ENCODE measurements at places on chromosomes 4 and X.

DNA sequence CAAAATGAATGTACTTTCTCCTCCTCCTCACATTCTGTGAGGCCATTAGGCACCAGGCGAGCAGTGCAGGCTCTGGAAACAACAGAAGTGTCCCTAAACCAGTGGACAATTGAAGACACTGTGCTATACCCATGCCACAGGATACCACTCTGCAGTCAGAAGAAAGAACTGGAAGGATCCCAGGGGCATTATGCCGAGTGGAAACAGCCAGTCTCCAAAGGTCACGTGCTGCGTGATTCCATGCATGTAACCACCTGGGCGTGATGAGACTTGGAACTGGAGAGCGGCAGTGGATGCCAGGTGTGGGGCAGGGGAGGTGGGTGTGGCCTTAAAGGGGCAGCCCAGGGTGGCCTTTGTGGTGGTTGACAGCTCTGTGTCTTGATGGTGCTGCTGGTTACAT lies 139.4 kb downstream of the EVC2 start:
- DNase-seq = no peak

DNA sequence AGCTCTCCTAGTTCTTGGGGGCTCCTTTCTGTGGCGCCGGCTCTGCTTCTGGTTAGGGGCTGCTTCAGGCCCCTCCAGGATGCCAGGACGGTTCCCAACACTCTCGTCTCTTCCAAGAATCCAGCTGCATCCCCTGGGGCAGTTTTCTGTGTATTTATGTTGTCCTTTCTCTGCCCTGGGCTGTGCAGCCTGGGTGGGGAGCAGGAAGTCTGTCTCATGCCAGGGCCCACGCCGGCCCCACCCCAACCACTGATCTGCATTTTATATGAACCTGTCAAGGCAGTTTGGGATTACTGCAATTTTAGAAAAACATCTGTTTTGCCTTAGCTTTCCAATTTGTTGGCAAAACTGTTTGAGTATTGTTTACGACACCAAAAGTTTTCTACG lies 14.6 kb downstream of the CTBP1 start:
- DNase-seq = no peak

DNA sequence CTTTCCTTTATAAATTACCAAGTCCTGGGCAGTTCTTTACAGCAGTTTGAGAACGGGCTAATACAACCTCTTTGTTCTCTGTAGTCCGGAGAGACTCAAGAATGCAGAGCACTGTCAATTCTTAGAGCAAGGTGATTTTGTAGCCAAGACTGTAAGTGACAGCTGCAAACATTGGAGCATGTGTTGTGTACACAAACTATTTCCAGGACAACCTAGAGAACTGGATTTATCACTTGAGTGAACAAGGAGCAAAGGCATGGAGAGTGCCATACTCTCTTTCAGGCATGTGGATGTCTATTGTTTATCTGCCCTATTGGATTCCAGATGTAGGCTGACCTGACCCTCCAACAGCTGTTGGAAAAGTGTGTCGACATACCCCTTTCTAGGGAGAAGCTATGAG lies 153.9 kb downstream of the SPANXN3 start:
- no peak for DNase-seq

DNA sequence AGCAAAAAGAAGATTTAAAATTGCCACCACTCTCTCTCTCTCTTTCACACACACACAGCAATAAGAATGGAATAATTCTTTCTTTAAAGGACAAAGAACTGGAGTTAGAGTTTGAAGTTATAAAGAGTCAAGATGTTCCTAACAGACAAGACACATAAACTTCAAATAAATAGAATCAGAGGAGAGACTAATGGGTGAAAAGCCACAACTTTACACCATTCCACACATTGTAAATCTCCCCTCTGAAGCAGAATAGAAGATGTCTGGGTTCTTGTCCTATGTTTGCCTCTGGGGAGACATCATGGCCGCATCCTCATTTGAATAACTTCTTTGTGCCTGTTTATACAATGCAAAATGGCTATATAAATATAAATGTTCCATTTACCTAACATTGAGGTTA lies 39.6 kb downstream of the SLC39A8 start:
- DNase-seq = no peak

DNA sequence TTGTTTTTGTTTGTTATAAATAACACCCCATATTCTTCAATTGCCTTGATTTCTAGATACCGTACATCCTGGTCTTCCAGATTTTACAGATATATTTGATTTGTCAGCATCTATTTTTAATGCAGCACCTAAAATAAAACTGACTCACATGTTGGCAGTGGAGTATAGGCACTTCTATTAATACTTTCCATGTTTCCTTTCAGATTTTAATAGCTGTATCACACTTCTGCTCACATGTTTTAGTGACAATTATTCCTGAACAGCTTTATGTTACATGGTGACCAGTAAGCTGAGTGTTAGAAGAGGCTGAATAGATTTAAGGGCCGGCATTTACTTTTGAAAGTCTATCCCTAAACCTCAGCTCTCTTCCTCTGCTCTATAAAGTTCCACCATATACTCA lies 46.1 kb downstream of the C4orf46 start:
- no peak for DNase-seq

DNA sequence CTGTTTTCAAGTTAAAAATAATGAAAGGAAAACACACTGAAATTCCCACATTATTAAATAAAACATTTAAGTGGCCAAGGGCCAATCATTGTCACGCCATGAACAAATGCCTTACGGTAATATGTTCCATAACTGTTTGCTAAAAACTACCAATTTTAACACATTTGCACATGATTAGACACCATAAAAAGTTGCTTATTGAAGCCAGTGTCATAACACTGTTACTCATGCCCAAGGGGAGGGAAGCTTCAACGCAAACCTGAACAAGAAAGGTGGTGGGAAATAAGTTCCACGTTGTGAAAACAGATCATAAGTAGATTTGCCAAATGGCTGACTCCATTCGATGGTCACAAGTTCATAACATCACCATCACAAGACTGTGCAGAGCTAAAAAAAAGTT lies 739.3 kb upstream of the FAM241A start:
- no peak for DNase-seq

GRCh38 chr4:143771269-143771668 lies 70.8 kb upstream of the FREM3 start:
- no peak for DNase-seq

DNA sequence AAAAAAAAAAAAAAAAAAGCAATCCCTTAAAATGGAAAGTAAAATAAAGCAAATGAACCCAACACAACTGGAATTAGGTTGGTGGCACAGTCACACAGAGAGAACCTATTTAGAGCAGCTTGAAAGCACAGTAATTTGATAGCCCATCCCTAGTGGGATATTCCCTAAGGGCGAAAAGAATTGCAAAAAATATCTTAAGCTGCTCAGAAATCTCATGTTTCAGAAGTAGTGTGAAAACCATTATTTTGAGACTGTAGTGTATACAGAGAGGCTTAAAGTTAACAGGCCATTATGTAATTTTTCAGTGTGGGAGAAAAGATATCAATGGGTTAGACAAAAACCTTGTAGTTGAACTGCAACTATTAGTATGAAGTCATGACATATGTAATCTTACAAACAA lies 40.0 kb upstream of the DHX15 start:
- no peak for DNase-seq

GRCh38 chr4:123524958-123525628 lies 128.5 kb downstream of the SPRY1 start:
- DNase-seq = no peak

GRCh38 chr4:2686379-2687265 lies 69.5 kb downstream of the TNIP2 start:
- no peak for DNase-seq

DNA sequence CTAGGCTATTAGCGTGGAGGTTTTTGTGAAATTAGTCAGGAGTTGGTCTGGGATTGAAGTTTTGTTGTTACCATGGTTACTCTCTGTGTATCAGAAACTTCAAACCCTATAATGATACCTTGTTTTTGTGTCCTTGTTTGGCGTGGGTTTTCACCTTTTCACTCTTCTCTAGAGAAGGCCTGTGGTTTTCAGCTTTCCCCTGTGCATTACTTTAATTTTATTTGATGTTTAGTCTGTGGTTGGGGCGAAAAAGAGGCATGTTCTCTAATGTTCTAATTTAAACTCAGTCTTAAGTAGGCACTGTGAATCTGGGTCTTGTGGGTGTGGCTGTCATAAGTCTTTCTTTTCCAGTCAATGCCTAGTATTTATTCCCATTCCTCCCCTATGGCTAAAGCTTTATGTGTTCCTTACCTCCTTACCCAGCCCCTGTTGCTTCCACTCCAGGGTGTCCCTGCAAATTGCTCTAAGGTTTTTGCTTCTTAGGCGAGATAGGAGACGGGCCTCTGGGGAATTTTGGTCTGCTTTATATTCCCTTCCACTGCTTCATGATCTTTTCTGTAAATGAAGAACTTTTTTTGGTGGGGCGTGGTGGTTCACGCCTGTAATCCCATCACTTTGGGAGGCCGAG lies 326.3 kb upstream of the ZCCHC13 start:
- no peak for DNase-seq

DNA sequence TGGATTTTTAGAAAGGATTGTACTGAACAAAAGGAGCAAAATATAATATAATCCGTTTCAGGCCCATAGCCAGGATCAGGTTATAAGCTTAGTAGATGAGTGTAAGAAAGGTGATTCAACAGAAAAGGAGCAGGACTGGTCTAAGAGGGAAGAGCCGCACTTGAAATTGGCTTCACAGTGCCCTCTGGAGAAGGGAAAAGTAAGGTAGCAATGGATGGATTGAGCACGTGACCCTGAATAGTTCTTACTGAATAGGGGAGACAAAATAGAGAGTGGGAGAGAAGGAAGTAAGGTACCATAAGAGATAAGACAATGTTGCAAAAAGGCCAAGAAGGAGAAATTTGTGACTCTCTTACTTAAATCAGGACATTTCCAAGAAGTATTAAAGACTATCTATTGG lies 15.6 kb downstream of the CXorf66 start:
- DNase-seq = no peak

GRCh38 chrX:1480082-1480785 lies 27.5 kb upstream of the ASMTL start:
- DNase-seq = no peak

DNA sequence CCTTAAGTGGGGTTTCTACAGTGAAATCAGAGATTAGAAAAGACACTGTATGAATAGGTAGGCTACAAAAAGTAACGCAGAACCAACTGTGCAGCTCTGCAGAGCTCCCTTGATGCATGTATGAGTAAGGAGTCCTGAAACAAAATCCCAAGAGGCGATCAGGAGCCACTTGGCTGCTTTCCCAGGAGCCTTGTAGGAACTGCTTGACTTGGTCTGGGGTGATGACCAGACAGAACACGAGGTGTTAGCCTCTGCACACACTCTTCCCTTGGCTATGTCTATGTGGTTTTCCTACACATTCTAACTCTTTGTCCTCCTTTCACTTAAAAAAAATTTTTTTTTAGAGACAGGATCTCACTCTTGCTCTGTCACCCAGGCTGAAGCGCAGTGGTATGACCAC lies 22.8 kb upstream of the AP1S2 start:
- no peak for DNase-seq
